ENCODE measurements at places on chromosomes 1 and 21.

- DNase-seq = no peak
Observed at GRCh38 chr1:2251786-2252185, 23.7 kb downstream of the SKI start.

DNA sequence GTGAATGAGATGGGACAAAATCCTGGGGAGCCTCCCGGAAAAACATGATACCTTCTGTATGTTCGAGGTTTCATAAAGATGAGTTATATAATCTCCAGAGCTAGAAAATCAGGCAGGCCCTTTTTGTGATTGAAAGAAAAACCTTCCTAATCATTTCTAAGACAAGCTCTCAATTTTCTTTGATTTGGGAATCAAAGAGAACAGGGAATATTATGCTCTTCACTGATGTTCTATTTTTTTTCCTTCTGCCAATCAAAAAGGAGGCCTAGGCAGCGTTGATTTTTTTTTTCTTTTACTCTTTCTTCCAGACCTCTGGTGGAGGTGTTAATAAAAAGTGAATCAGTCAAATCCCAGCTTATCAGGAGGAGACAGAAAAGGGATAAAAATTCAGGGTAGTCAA is 34.5 kb downstream of the DIRAS3 start:
- no peak for DNase-seq

GRCh38 chr1:181115368-181115684 is 26.8 kb downstream of the IER5 start:
- DNase-seq = no peak

- no peak for DNase-seq
Observed at GRCh38 chr1:79652426-79652825, 645.9 kb upstream of the ADGRL4 start.

- DNase-seq = no peak
Observed at GRCh38 chr1:87369736-87370478, 41.2 kb downstream of the LMO4 start.

GRCh38 chr21:31413698-31414097 is 69.6 kb upstream of the TIAM1 start:
- DNase-seq = no peak

DNA sequence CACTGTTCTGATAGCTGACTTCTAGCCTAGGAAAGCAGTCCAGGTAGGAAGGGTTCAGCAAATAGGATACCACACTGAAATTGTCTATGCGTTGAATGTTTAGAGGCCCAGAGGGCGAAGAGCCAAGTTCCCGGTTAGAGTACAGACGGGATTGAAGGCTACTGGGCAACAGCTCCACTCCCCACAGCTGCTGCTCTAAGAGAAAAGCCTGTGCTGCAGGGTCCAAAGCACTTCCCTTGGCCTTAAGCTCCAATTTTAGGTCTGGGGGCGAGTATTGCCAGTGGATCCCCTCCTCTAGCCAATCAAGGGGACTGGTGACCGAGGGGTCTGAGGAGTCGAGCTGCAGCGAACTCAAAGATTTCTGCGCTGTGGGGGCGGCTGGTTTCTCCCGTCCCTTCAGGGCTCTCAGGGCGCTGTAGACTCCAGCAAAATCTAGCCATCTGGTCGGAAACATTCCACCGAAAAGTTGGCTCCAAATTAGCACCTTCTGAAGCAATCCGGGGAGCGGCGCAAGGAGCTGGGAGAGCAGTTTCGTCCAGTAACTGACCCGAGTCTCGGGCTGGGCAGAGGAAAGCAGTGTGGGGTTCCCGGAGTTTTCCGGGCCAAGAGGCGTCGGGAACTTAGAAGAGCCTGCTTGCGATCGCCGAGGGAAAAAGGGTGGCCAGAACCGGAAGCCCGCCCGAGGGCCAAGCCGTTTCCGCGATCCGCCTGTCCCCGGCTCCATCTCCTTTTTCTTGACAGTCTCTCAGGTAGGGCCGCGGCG is 748 bp downstream of the PPP1R15B start:
- DNase-seq = peak; percentile 10

DNA sequence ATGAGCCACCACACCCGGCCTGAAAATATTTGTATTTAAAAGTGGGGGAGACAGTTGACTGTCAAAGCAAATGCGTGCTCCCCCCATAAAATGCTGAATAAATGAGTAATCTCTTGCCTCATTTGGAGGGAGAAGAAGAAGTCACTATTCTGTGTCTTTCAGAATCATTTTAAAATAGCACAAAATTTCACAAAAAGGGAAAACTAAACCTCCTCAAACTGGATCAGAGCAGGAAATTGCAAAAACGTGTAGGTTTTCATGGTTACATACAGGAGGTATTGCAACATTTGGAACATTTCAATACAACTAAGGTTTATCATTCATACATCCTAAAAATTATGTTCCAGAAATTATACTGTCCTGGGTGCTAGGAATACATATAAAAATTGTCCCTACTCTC is 13.6 kb downstream of the MTF1 start:
- no peak for DNase-seq

DNA sequence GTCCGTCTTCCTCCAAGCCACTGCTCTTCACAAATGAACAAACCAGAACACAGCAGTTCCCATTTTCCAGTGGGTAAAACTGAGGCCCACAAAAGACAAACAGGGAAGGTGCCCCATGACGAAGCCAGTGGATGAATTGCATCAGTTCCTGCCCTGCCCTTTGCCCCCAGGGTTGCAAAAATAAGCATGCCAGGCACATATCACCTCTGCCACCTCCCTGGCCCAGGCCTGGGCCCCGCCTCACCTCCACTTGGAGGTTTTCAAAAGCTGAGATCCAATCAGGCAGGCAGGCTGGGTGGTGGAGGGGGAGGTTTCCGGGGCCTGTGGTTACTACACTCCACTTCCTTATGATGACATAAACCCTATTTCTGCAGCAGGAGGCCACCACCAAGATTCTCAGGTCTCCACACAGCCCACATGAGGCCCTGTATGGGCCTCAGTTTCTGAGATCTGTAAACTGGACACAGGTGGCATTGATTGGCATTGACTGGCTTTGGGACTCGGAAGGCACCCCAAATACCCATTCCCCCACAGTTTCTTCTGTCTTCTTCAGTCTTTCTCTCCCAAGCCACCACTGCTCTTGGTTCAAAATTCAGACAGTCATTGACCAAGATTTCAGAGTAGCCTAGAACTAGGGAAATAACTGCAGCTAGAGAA is 4.1 kb downstream of the KIF21B start:
- peak; percentile 33 for DNase-seq

- DNase-seq = no peak
Observed at GRCh38 chr1:4177425-4178150, 277.5 kb upstream of the C1orf174 start.

- DNase-seq = peak; percentile 62
Observed at GRCh38 chr21:37862536-37862935, 53.7 kb downstream of the KCNJ6 start.

DNA sequence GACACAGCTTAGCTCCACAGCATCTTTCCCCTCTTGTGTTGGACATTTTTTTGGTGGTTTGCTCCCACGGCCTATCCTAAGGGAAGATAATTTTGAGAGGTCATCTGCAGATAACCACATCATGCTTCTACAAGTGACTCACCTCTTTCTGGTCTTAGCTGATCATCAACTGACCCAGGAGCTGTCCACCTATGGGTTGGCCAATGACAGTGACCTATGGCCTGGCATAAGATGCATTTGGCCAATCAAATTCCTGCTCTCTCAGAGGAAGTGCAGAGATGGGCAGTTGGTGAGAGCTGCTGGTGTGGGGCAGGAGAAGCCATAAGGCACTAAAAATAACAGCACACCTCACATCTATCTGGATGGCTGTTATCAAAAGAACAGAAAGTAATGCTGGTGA is 100.0 kb upstream of the CLDN14 start:
- DNase-seq = no peak

- DNase-seq = no peak
Observed at GRCh38 chr1:93592551-93592949, 89.1 kb downstream of the BCAR3 start.

- no peak for DNase-seq
Observed at GRCh38 chr1:110430366-110430765, 20.6 kb upstream of the PROK1 start.

DNA sequence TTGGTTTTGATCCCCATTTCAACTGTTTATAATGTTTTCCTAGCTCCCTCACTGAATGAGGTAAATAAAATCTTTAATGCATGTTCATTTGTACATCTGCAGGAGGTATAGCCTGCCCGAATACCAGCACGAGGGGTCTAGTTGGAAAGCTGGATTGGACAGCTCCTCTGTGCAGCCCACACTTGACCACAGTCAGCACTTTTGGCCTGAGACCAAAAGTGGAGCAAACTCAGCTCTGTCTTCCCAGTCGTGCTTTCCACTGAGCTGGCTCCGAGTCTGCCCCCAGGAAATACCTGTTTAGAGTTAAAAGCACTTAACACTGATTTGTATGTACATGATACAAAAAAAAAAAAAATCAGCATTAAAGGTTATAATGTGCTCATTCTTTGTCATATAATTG is 224.4 kb downstream of the DSCAM start:
- DNase-seq = no peak

- DNase-seq = peak; percentile 61
Observed at GRCh38 chr1:52032785-52033131, 852 bp downstream of the KTI12 start.

GRCh38 chr1:24963099-24963872 is 33.2 kb upstream of the RUNX3 start:
- no peak for DNase-seq

DNA sequence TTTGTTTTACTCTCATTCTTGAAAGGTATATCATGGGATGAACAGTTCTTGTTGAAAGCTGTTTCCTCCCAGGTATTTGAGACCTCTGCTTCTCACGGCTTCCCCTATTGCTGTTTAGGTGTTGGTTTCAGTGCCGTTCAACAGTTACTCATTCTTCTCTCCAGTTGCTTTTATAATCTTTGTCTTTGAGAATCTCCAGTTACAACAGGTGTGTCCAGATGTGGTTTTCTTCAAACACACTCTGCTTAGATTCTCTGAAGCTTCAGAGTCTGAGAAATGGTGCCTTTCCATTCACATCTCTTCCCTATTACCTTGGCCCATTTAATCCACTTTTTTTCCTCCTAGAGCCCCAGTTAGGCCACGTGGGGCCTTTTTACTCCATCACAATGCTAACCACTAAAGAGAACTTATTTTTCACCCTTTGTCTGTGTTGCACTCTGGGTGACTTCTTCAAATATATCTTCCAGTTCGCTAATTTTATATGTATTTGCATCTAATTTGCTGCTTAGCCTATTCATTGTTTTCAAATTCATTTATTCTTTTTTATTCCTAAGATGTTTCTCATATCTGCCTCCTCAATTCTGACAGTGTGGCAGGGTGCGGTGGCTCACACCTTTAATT is 46.7 kb upstream of the SLC19A1 start:
- DNase-seq = no peak

GRCh38 chr1:58284225-58284510 is 262.4 kb downstream of the OMA1 start:
- no peak for DNase-seq

DNA sequence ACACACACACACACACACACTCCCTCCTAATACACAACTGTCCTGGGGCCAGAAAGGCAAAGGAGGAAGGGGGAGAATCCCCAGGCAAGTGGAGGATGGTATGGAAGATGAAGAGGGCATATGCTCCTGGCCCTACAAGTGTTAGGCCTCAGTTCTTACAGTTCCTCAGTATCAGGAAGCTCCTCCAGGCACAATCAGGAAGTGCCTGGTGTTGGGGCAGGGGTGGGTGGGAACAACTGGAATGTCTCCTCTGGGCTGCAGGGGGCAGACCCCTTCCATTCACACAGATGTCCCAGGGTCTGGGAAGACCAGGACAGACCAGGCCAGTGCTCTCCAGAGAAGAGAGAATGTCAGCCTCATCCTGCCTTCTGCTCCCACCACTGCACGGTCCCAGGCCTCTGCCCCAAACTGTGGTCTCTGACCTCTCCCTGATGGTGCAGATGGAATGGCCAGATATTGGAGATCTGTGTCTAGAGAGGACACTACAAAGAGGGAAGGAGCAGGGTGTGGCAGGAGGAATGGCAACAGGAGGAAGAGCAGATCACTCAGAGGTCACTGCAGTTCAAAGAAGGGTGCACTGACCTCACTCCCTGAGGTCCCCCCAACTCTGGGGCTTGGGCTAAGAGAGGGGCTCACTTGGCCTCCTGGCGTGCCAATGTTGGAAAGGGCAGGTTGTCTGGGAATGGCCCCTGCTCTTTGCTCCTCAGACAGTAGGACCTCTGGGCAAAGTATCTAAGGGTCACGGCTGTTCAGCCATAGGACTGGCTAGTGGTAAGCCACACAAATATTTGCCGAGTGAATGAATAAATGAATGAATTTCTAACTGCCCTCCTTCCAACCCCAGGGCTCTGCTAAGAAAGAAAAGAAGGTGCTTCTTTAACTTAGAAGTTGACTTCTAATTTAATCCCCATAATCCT is 2.5 kb upstream of the DENND2D start:
- DNase-seq = no peak

DNA sequence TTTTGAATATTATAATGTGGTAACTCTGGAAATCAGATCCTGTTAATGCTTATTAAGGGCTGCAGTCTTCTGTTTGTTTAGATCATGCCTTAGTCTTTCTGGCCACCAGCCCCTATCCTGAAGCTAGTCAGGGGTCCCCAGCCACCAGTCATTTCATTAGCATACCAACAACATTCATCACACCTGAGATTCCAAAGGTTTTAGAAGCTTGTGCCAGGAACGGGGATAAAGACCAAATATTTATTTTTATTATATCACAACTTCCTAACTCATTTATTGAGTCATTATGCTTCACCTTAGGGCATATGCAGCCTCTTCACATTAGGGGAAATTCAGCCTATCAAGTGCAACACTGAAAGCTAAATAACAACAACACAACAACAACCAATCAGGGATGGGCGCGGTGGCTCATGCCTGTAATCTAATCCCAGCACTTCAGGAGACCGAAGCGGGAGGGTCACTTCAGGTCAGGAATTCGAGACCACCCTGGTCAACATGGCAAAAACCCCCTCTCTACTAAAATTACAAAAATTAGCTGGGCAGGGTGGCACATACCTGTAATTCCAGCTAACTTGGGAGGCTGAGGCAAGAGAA is 2.9 kb upstream of the PSEN2 start:
- no peak for DNase-seq

- peak; percentile 55 for DNase-seq
Observed at GRCh38 chr1:145918992-145919939, 749 bp upstream of the PEX11B start.

GRCh38 chr1:74637296-74637695 is 36.3 kb downstream of the ERICH3 start:
- DNase-seq = no peak

DNA sequence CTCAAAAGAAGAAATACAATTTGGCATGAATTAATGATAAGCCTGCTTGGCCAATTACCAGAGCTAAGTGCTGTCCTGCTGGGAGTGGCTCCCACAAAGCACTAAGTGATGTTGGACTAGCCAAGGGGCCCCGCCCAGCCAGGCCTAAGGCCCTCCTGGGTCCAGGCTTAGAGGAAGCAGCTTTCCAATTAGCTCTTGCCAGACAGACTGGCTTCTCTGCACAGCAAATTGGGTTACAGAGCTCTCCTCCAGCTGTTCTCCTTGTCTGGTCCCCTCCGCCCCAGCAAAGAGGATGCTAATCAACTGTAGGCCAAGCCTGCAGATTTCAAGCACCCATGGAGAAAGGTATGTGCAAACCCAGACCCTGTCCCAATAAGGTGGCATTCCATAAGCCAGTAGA is 151.9 kb downstream of the DMRTA2 start:
- DNase-seq = no peak

- DNase-seq = no peak
Observed at GRCh38 chr1:103509250-103509649, 16.2 kb upstream of the RNPC3 start.

All from SK-MEL-5 (cell line).